ENCODE measurements at places on chromosomes 4 and X. TPM values are rescaled to one million over a fixed set of nuclear protein-coding genes. Genes with fewer than 3 reads are reported as not detected.

Gene CENPVL1
- not detected for total RNA-seq

Gene SLC16A2
- total RNA-seq, result 1.2 TPM

Gene CXCL5
- total RNA-seq, result 155 TPM

Gene USP51
- total RNA-seq, result 0.67 TPM
